ENCODE measurements at places on chromosomes 2 and 18.

DNA sequence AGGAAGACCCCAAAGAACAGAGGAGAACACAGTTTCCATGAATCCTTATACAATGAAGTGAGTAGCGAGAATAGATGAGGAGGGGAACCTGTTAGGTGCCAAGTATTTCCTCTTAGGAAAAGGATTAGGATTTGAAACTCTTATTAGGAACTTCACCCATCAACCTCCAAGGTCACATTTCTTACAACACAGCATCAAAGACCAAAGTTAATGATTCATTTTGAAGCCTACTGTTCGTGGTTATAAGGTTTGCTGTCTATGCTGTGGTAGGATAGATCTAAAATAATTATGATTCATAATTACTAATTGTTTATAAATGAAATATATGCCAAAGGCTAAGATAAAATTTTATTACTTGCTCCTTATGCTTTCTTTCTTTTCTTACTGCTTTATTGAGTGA is 6.1 kb downstream of the CFAP221 start:
- DNase-seq: no peak

DNA sequence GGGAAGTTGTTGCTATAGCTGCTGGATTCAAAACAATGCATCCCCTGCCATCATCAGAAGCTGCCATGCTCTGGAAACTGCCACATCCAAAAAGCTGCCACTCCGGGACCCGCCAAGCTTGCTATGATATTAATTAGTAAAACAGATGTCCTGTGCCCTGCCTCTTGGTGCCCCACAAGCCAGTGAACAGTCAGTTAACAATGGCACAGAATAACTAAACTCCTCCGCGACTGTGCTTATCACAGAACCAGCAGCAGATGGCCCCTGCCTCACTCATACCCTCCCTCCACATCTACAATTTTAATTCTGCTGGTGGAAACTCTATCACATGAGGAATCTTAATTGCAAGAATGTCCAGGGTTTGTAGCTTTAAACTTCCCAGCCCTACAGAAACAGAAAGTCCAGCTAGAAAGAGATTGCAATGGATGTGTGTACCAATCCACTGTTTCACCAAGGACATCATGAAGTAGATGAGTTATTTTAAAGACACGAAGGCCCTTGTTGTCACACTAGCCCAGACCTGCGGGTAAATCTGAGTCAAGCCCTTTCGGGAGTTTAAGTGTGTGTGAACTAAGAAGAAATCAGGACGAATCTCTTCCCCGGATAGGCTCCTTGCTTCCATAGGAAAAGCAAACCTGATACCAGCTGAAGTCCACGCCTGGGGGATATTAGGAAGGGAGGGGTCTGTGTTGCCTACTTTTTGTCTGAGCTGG is 7.4 kb upstream of the ACYP2 start:
- DNase-seq: no peak

GRCh38 chr18:27860701-27861107 is 316.2 kb downstream of the CDH2 start:
- no peak for DNase-seq

DNA sequence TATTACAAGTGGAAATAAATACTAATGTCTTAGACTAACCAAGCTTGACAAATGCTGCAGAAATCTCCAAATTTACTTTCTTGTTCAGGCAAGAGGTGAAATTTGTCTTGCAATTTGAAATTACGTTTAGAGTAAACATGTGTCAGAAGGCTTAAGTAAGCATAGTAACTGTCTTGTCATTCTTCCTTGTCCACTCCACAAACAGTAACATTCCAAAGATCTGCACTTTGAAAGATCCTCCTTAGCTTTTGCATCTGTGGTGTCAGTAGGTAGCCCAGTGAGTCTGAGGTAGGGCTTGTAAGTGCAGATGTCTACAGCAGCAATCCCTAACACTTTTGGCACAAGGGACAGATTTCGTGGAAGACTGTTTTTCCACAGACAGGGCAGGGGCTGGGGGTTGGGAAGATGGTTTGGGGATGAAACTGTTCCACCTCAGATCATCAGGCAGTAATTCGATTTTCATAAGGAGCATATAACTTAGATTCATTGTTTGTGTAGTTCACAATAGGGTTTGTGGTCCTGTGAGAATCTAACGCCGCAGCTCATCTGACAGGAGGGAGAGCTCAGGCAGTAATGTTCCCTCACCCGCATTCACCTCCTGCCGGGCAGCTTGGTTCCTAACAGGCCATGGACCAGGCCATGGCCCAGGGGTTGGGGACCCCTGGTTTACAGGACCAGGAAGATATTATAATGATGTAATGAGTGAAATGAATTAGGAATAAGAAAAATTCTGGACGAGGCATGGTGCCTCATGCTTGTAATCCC is 18.6 kb downstream of the RASGRP3 start:
- no peak for DNase-seq

DNA sequence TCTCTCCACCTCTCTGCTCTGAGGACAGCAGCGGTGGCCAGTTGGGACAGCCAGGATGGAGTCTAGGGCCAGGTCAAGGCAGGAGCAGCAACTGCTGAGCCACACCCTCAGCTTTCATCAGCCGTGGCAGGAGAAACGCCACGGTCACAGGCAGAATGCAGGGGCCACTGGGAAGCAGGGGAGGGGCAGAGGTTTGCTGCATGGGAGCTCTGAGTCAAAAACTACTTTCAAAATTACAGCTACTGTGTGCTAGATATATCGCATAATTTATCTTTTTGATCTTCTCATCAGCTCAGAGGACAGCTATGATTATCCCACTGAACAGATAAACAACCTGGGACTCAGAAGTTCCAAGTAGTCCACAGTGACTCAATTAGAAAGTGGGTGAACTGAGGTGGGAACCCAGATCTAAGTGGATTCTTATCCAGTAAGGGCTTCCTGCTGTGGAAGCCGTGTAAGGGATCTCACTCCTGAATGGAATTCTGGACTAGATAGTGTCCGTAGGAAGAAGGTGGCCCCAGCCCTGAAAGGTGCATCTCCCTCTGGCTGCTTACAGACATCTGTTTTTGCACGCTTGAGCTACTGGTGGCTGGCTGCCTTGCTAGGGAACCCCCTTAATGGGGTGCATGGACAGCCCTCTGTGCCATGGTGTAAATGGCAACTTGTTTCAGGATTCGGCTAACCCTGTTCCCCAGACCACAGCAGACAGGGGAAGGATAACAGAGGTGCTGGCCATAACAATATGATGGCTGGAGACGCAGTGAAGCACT is 194.6 kb upstream of the SMAD2 start:
- DNase-seq: no peak

- no peak for DNase-seq
Measured at GRCh38 chr2:240820607-240821428, 799 bp upstream of the KIF1A start.

GRCh38 chr18:13501891-13502290 is 224.5 kb downstream of the FAM210A start:
- no peak for DNase-seq

DNA sequence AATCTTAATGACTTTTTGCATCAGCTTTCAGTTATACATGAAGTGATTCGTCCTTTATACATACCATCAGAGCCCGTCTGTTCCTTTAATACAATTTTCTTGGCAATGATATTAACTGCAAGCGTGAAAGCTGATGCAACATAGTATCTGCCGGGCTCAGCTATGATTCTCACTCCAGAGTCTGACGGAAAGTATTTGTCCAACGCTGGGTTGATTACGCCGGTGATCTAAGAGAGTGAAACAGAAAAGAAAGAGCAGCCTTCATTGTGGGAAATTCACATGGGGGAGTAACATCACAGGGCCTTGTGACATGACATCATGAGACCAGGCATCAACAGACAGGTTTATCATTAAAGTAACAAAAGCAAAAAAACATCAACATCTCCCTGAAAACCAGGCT is 6.2 kb downstream of the ODC1 start:
- no peak for DNase-seq

DNA sequence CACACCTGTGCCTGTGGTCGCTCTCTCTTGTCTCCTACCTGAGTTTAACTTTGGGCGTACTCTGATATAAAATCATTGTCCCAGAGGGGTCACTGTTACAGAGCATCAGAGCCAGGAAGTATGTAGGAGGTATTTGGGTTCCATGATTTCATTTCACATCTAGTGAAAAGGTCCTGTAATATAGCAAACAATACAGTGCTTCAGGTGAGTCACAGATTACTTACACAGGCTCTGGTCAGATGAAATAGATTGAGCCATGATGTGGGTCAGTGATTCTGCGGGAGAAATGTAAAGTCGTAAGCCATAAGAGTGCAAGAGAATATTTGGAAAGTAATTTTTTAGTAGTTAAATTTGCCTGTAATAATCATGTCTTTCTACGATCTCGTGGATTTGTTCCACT is 70.2 kb downstream of the SOCS6 start:
- no peak for DNase-seq

- no peak for DNase-seq
Measured at GRCh38 chr2:164015328-164016123, 279.7 kb upstream of the FIGN start.

DNA sequence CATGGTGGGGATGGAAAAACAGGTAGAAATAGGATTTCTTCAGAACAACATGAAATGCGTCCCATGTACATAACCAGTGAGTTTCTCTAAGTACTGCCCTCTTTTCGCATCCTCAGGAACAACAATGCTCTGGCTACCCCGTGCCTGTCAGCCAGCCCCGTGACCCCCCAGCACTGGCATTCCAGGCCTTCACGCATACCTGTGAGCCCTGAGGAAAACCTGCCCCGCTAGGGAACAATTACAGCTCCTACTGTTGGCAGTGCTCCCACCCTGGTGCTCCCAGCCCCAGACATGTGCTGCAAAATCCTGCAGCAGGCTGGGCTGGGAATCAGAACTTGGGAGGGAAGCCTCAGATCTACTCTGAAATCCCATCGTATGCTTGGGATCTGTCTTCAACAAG is 9.1 kb downstream of the SMAD7 start:
- no peak for DNase-seq

GRCh38 chr2:84889332-84889731 is 8.4 kb upstream of the TRABD2A start:
- DNase-seq: no peak

- DNase-seq: no peak
Measured at GRCh38 chr2:138522556-138522955, 21.0 kb downstream of the SPOPL start.

DNA sequence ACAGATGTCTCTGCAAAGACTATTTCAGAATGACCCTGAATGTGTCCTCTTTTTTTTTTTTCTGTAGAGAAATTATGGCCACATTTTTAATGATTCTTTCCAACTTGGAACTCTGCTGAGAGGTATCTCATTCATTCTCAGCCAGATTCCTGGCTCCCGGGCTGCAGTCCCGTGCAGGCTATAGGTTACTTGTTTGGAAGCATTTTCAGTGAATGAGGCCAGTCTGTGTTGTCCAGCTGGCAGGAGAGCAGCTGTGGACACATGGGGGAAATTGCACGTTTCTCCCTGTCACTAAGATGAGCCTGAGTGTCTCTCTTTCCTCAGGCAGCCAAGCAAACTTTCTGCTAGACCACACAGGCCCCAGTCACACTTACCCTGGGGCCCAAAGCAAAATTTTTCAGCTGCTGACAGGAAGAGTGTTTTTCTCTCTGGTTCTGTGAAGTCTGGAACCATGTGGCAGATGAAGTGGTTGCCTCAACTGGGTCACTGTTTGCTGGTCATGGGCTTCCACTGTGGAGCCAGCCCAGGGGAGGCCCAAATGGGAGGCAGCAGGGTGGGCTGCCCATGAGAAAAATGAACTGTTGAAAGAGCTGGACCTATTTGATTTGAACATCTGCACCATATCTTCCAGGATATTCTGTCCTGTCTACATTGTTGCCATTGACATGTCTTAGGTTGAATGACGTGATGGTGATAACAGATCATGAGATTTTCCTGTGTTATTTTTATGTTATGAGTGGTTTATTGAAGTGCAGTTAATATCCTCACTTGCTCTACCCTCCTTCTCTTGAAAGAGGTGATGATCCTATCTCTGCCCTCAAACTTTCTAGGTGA is 431.2 kb downstream of the LPIN1 start:
- no peak for DNase-seq

GRCh38 chr2:1876352-1876751 is 132.0 kb upstream of the PXDN start:
- no peak for DNase-seq

GRCh38 chr2:111133603-111134002 is 12.9 kb downstream of the BCL2L11 start:
- no peak for DNase-seq

DNA sequence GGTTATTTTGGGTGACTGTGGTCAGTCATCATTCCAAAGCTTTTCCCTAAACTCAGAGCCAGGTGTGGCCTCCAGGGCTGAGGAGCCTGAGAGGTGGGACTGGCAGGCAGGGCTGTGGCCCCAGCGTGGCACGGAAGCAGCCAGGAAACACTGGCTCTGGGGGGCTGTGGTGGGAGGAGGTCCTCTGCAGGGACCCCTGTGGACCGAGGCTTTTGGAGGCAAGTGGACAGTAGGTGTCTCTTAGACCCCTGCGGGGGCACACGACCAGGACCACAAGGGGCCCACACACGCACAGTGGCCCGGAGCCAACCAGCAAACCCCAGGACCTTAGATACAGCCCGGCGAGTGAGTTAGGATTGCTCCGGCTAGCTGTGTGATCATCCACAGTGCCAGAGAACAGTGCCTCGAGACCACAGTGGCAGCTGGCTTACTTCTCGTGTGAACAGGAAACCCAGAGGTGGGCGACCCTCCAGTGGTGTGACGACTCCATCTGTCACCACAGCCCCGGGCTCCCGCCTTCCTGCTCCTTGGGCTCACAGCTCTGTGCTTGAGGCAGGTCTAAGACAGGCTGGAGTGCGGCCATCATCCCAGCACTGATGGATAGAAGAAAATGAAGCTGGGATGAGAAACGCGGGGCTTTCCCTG is 1.6 kb upstream of the RTP5 start:
- no peak for DNase-seq

- no peak for DNase-seq
Measured at GRCh38 chr2:133666621-133667020, 98.4 kb upstream of the NCKAP5 start.

DNA sequence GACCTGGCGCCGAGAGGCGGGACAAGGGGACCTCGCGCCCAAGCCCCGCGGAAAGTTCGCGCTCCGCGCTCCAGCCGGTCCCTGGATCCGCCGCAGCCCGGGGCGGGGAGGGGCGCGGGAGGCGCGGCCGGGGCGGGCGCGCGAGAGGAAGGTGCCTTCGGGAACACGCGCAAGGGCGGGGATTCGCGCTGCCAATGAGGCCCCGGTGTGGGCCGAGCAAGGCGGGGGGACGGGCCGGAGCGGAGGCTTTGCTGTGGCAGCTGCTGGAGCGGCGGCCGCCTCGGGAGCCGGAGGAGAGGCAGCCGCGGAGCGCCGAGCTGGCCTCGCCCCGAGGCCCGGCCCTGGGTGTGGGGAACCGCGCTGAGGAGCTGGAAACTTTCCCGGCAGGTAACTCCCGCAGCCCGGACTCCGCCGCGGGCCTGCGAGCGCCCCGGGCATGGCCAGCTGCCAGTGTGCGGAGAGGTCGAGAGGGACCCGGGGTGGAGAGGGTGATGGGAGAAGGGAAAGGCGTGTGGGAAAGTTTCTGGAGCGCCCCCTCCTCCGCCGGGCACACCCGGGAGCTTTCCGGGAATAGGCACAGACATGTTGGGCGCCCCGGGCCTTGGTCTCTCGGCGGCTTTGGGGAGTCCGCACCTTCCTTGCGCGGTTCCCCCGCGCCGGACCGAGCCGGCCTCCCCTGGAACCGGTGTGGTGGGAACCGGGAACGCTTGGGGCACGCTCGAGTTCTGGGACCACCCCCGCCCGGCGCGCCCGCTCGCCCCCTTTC is at the start of gene TANC1:
Gene TANC1 (plus strand): TSS at position 245 of the 766 bp plus-strand sequence. CDS start 97,271 bp downstream, outside the sequence.
- no peak for DNase-seq

GRCh38 chr2:64730551-64731262 is 77.0 kb upstream of the SERTAD2 start:
- DNase-seq: no peak

- DNase-seq: no peak
Measured at GRCh38 chr2:55097082-55097460, 46.8 kb upstream of the RTN4 start.

- no peak for DNase-seq
Measured at GRCh38 chr18:30960661-30961060, 81.9 kb downstream of the DSC3 start.

All from activated naive CD4-positive, alpha-beta T cell (primary cell).